Stimulated activated CD8-positive, alpha-beta memory T cell treated with anti-CD3 and anti-CD28 coated beads, Interleukin-15, amount 100 ng/mL, for 24 hours (primary cell): ENCODE measurements at places on chromosomes 7 and 10.

DNA sequence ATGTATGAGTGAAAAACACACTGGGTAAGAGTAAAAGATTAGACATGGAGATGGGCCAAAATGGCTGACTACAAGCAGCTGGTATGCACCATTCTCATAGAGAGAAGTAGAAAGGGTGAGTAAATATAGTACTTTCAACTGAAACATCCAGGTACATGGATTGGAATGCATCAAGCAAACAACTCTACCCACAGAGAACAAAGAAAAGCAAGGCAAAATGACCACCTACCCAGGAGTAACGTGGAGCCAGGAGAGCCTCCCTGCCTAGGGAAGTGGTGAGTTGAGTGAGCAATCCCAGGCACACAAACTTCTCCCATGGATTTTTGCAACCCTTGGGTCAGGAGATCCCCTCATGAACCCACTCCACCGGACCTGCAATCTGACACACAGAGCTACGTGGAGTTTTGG is 212.8 kb downstream of the PTN start:
- no peak for DNase-seq

DNA sequence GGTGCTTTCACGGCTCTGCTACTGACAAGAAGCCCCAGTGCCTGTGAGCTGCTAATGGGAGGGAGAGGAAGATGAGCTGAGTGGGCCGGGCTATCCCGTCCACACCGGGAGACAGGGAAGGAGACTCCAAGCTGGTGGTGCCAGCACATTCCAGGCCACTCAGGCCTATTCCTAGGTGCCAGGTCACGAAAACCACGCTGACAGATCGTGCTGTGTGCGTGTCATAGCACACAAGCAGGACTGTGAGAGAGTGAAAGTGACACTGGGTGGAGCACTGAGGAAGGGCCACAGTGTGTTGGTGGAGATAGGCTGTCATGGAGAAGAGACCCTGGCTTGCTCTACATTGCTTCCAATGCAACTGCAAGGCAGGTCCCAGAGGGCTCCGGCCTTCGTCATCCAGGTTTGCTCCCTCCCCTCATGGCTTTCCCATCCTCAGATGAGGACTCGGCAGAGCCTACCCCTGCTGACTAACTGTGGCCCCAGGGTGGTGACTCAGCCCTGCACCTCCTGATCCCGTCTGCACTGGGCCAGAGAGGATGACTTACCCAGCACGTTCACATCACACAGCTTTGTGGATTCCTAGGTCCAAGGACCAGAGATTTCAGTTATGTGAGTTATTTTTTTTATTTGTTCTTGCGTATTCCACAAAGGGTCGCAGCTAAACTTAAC is 167.3 kb downstream of the EGFR start:
- DNase-seq, result no peak

DNA sequence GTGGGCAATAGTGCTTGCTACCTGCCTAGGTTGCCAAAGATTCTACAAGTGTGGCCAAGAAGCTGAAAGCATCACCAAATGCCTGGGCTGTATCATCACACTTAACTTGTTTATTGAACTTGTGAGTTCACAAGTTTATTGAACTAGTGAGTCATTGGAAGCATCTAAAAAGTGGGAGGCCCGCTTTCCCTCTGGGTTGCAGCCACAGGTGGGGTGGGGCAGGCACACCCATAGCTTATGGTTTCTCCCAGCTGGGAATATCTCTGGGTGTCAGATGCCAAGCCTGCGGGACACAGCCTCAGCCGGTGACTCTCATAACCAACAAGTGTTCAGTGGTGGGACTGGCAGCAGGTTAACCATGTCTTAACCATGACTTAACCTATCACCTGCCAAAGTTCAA is 145.9 kb upstream of the FAM13C start:
- DNase-seq, result no peak

DNA sequence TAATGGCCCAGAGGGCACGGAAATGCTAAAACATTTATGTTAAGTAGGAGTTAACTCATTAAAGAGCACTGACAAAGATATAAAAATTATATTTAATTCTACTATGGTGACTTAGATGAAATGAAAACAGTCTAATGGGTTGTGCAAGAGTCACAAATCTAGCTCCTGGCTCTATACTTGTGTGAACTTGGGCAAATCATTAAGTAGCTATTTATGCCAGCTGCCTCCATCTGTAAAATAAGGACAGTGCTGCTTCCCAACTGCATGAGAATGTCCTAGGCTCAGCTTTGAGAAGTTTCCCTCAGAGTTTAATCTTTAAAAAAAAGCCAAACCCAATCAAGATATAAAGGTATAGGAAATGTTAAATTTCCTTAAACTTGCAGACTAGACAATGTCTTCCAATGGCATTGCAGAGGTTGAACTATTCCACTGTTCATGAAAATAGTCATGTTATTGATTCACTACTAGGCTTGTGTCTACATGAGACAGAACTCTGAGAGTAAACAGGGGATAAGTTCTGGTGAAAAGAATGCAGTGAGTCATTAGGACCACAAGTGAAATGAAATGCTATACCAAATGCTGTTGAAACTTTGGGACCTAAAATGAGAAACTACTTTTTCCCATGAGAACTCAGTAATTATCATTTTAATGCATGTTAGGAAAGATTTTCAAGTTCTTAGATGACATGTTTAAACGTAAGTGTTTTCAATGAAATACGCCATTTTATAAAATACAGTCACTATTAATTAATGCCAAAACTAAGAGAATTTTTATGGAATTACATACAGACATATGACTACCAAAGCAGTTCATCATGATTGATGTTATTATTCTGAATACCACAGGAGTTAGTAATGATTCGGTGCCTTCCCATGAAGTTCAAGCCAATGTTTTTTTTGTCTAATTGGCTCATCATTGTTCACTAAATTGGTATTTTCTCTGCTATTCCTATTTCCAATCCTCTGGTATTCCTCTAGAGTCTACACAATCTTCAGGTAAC is 84.2 kb downstream of the CDK6 start:
- DNase-seq, result no peak

DNA sequence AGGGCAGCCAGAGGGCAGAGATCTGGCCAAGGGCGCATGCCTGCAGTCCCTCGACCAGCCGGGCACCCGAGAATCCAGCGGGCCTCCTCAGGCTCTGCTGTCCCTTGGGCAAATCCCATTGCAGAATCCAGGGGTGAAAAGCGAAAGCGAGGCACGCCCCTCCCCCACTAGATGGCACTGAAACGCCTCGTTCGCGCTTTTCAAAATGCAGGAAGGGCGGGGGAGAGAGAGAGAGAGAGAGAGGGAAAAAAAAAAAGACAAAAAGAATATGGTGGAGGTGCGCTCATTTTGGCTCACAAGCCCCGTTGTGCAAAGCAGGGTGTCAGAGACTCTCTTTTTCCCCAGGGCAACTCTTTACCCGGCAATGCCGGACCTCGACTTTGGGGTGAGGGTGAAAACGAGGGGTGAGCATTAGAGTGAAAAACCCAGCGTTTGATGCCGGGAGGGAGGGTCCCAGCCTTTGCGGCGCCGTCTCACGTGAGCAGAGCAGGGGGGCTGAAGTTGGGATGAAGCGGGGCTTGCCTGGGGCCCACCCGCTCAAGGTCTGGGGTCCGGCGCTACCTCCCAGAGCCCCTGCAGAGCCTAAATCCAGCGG is 2.5 kb upstream of the TMEM178B start:
- DNase-seq, result no peak

DNA sequence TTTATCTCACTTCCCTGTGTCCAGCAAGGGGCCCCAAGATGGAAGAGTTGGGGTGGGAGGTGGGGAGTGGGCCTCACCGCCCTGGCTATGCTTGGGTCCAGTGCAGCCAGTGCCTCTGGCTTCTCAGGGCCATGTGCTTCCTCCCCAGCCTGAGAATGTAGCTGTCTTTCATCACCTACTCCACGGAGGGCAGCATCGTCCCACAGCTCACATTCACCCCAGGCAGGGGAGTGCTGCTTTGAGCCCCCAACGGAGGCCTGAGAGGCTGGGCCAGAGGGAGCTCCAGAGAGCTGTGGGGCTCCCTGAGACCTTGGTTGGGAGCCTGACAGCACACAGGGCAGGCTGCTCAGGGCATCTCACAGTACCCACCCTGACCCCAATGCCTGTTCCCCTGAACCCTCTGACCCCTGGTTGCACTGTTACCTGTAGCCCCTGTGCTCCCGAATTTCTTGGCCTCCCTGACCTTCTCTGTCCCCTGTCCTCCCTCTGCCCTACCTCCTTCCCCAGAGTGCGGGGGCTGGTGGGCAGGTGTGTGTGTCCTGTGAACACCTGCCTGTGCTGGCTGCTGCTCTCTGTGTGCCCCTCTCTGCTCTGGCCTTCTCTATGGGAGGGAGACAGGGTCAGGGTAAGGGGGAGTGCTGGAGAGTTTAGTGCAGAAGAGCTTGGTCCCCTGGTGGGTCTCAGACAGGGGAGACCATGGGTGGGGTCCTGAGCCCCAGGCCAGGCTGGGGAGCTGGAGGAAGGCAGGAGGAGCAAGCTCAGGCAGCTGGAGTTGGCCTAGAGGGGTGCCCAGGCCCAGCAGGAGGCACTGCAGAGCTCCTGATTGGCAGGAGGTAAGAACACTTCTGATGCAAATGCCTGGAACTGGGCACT is 19.6 kb upstream of the ZNF488 start:
- no peak for DNase-seq
